ENCODE measurements at places on chromosomes 3 and 15.
A peak's percentile ranks its signal among the peaks of the same experiment; 100 is the strongest.

DNA sequence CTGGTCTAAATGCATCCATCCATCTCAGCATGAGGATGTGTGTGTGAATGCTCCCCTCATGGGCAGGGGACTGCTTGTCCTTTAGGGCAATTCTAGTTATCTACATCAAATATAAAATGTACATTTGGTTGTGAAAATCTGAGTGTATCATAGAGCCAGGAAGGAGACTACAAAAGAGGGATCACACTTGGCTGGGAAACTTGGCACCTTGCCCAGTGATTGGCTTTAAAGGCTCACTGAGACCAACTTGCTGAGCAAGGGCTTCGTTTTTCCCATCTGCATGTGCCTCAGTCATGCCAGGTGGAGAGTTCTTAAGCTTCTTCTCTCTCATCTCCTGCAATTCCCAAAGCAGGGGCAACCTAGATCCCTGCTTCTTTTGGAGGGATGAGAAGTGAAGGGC lies 5.2 kb downstream of the CAPN3 start:
- DNase-seq, result peak; percentile 28

DNA sequence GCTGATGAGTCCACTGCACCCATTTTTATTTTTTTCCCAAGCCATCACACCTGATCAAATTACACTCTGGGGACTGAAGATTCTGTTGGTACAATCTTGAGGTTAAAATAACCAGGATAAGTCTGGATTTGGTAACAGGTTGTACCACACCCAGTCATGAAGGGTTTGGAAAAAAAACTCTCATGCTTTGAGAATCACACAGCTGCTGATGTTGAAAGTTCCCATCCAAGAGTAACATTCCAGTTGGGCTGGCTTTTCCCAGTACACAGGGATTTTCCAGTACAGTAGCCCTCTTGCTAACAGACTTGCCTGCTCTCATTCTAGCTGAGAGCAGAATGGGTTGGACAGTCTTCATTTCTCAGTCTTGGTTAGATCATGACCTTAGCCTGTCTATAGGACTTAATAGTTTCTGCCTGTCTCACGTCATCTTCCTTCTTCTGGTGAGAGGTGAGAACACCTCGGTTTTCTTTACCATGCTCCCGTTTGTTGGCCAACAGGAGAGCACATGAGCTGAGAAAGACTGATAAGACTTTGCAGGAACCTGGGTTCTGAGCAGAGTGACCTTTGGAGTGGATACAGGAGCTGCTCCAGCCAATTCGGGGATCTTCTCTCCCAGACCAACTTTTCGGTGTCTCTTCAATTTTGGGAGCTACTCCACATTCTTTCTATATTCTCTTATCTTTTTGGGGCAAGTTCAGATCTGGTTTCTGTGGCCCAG lies 300.1 kb upstream of the LYSMD4 start:
- no peak for DNase-seq

- peak; percentile 72 for DNase-seq
Observed at GRCh38 chr15:43776101-43776717, 557 bp downstream of the ELL3 start.

DNA sequence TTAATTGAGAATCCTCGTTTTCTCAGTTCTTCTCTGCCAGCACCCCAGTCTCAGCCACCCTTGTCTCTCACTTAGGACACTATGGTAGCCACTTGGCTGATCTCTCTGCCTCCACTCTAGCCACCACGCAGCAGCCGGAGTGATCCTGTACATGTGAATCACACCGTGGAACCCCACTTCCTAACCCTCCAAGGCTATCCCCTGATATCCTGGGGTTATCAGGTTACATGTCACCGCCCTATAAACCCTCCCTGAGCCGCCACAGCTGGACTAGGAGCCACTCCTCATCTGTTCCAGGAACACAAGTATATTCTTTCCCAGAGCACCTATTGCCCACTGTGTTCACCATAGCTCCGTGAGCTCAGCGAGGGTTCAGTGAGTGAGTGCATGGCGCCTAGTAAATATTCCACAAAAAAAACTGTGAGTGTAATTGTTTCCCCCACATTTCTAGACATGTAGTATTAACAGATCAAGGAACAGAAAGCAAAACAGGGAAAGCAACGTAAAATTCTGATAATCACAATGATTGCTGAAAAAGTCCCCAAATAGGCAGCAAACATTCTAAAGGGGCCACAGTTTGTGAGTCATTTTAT lies 661 bp upstream of the PARP14 start:
- peak; percentile 11 for DNase-seq

DNA sequence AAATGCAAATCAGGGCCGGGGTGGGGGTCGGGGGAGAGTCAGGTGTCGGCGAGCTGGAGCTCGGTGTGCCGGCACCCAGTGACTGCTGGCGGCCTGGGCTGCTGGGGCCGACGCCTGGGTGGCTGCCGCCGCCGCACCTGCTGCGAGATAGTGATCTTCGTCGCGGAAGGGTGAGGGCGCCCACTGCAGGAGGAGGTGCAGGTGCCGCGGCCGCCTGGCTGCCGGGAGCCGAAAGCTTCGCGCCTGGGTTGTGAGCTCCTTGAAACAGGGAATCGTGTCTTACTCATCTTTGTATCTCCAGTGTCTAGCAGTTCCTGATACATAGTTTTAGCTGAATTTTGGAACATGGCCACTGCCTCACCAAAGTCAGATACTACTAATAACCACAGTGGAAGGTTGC lies 64.0 kb upstream of the CPOX start:
- DNase-seq, result peak; percentile 4

- DNase-seq, result peak; percentile 23
Observed at GRCh38 chr3:158801201-158801600, 653 bp upstream of the MFSD1 start.

- DNase-seq, result no peak
Observed at GRCh38 chr3:95289295-95289694, 1226.4 kb downstream of the NSUN3 start.

Data from NCI-H146 (cell line).